Thoracic aorta (tissue), 2 donors: ENCODE measurements at places on chromosomes 2 and 18. TPM values are rescaled to one million over a fixed set of nuclear protein-coding genes. Genes with fewer than 3 reads are reported as not detected.

CNTNAP5 gene
- not detected for total RNA-seq

- DNase-seq, result no peak
- no peaks in the 10 kb centered on the region for H3K4me1 ChIP-seq
- H3K4me3 ChIP-seq, result no peak overlapping the region
- H3K27me3 ChIP-seq, result no peaks in the 10 kb centered on the region
- H3K36me3 ChIP-seq, result no peaks in the 10 kb centered on the region
- H3K27ac ChIP-seq, result no peak overlapping the region
These were observed 89.2 kb upstream of the CXCR4 start for GRCh38 chr2:136207030-136207623.

RSAD2 gene
- 11.8 TPM for total RNA-seq

GRCh38 chr2:102806250-102806837 lies 44.5 kb downstream of the TMEM182 start:
- H3K36me3 ChIP-seq, result no peaks in the 10 kb centered on the region
- DNase-seq, result peak; percentile 5
- no peak overlapping the region for H3K27ac ChIP-seq
- no peaks in the 10 kb centered on the region for H3K27me3 ChIP-seq
- peak overlapping the region; percentile 34 for H3K4me3 ChIP-seq

PLEK gene
- total RNA-seq, result 16.2 TPM

GRCh38 chr2:176780348-176780747 lies 432.2 kb upstream of the HNRNPA3 start:
- no peak overlapping the region for H3K27ac ChIP-seq
- H3K4me1 ChIP-seq, result no peaks in the 10 kb centered on the region
- H3K4me3 ChIP-seq, result no peak overlapping the region
- no peaks in the 10 kb centered on the region for H3K36me3 ChIP-seq
- no peak for DNase-seq
- H3K27me3 ChIP-seq, result no peaks in the 10 kb centered on the region

DNA sequence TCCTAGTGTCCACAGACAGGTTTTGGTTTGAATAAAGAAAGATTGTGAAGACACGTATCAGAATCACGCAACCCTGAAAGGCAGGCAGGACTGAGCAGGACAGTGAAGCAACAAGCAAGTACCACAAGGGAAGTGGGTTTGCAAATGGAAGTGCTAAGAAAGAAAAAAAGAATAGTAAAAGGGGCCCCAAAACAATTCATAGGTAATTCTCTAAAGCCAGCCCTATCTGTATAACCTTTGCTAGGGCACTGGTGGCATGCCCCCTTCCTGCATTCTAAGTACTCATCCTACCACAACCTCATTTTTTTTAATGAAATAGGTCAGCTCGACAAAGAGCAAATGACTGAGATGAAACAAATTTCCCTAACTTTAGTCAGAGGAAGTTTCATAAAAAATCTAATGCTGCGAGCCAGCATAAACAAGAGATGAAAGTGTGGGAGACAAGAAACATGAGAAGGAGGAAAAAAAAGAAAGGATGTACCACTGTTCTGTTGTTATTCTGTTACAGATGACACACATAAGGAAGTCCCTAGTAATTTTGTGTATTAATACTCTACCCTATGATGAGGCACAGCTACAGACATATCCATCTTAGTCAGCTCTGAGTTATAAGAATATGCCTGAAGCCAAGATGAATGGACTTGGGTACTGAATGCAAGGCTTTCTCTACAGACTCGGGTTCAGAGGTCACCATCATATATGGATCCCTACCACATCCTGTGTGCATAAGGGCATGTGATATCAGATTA lies 32.2 kb downstream of the IKZF2 start:
- no peaks in the 10 kb centered on the region for H3K36me3 ChIP-seq
- H3K4me1 ChIP-seq, result no peaks in the 10 kb centered on the region
- H3K27me3 ChIP-seq, result no peaks in the 10 kb centered on the region

DNA sequence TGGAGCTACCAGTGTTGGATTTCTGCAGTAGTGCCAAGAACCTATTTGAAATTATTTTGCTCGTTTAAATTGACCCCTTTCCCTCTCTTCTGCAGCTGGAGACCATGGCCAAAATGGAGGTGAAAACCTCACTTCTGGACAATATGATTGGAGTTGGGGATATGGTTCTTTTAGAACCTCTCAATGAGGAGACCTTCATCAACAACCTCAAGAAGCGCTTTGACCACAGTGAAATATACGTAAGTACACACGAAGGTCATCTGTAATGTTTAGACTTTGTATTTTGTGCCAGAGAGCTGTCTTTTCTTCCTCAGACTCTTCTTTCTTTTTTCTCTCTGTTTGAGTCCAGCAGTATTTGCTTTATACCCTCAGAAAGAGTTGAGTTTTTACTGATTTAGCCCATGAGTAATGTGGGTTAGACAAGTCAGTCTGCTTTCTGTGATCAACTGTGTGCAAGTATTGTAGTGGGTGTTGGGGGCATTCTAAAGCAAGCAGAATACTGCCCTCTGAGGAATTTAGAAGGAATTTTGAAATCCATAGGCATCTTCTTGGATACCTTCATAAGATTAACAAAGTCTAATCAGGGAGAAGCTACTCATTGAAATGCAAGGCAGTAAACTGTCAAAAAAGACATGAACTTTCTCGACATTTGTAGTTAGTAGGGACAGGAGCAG lies 31.7 kb downstream of the MYO1B start:
- H3K4me3 ChIP-seq, result no peak overlapping the region
- DNase-seq, result no peak
- H3K36me3 ChIP-seq, result peaks cover 5% of the 10 kb centered on the region
- H3K27ac ChIP-seq, result no peak overlapping the region

- H3K4me1 ChIP-seq, result no peaks in the 10 kb centered on the region
- H3K4me3 ChIP-seq, result no peak overlapping the region
- H3K27me3 ChIP-seq, result no peaks in the 10 kb centered on the region
- no peak overlapping the region for H3K27ac ChIP-seq
These were observed 26.7 kb downstream of the POLR1A start for GRCh38 chr2:86078774-86079545.

DNA sequence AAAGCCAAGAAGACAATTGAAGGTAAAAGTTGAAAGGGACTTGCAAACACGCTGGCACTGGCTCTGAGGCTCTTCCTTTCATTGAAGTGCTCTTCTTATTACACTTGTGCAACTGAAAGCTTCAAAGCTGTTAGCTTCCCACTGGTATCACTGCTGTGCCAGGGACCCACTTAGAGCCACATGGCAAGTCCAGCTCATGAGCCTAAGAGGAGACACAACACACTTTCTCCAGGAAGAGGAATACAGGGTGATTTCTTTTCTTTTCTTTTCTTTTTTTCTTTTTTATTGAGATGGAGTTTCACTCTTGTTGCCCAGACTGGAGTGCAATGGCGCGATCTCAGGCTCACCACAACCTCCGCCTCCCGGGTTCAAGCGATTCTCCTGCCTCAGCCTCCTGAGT lies 218.2 kb downstream of the ATAD2B start:
- no peaks in the 10 kb centered on the region for H3K27me3 ChIP-seq
- H3K36me3 ChIP-seq, result peaks cover 16% of the 10 kb centered on the region
- no peak overlapping the region for H3K4me3 ChIP-seq
- peaks cover 2% of the 10 kb centered on the region for H3K4me1 ChIP-seq
- DNase-seq, result no peak
- no peak overlapping the region for H3K27ac ChIP-seq

TMEM200C gene
- not detected for total RNA-seq

DNA sequence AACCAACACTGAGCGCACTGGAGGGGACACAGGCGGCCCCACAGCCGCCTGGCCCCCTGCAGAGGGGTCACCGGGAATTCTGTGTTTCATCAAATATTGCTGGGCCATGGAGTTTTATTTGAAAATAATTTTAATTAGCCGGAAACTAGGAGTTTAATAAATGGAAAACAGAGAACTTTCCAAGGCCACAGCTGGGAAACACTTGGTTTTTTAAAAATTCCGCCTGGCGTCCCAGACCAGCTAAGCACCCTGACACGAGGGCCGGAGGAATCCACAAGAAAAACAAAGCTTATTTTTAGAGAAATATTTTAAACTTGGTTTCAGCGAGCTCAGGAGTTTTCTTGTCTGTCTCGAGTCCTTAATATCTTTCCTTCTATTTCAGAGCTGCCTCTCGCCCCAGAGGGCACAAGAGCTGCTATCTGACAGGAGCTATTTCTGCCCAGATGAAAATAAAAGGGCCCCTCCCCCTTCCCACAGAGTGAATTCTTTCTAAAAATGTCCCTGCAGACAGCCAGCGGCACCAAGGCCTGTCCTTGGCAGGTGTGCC lies 8.2 kb downstream of the ZFP36L2 start:
- peaks cover 9% of the 10 kb centered on the region for H3K36me3 ChIP-seq
- no peak for DNase-seq

DNA sequence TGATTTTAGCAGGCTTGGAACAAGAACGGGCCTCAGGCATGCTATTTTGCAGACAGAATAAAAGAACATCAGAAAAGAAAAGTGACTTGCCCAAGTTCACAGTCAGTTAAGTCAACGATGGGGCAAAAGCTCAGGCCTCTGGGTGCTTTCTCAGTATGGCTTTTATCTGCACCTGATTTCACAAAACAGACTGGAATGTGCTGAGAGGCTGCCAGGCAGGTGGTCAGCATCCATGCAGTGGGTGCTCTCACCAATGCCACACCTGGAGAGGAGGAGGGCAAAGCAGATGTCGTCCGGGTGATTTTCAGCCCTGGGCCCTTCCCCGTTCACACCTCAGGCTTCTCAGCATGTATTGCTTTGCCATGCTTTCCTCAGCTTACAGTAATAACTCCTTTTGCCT lies 854.6 kb downstream of the RNF144A start:
- H3K4me3 ChIP-seq, result no peak overlapping the region
- DNase-seq, result no peak
- H3K27me3 ChIP-seq, result no peaks in the 10 kb centered on the region
- H3K27ac ChIP-seq, result no peak overlapping the region
- no peaks in the 10 kb centered on the region for H3K36me3 ChIP-seq

PKDCC gene
- 225 TPM for total RNA-seq

- no peak overlapping the region for H3K4me3 ChIP-seq
- H3K27ac ChIP-seq, result no peak overlapping the region
- H3K27me3 ChIP-seq, result no peaks in the 10 kb centered on the region
- no peaks in the 10 kb centered on the region for H3K4me1 ChIP-seq
These were observed 255.4 kb downstream of the EXOC6B start for GRCh38 chr2:72570413-72570812.

- H3K27ac ChIP-seq, result no peak overlapping the region
- no peak for DNase-seq
- H3K4me1 ChIP-seq, result no peaks in the 10 kb centered on the region
- no peaks in the 10 kb centered on the region for H3K36me3 ChIP-seq
- no peaks in the 10 kb centered on the region for H3K27me3 ChIP-seq
These were observed 10.0 kb downstream of the RNF144A start for GRCh38 chr2:6927186-6927585.

DNA sequence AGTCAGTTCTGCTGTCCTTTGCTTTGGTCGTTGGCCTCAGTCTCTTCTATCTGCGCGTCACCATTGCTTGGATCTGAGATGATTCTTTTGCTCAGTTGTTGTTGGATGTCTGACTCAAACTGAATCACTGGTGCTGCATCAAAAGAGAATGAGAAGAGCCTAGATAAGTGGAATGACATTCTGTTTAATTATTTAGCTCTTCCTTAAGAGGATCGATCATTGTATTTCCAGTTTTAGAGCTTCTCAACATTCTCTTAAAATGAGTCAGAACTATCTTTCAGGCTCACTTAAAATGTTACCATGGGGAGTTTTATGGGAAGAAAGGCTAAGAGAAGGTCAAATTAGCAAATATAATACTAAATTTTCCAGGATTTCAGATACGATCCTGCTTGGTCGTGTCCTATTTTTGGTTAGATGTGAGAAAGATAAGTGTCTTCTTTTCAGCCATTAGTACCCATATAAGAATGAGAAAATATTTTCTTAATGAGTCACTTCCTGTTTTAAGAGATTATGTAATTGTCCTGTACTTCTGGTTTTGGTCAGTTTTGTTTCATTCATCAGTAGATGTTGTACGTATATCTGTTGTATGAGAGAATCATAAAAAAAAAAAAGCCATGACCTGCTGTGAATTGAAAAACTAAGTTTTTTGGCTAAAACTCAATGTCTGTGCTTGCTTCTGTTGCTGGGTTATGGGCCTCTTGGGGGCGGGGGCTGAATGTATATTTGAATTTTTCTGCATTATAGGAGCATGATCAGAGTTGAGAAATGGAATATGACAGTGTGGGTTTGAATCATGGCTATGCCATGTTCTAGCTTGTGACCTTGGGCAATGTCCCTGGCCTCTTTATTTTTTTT lies 31.6 kb upstream of the CASP10 start:
- H3K36me3 ChIP-seq, result peaks cover 27% of the 10 kb centered on the region
- H3K27ac ChIP-seq, result peak overlapping the region; percentile 46
- H3K27me3 ChIP-seq, result no peaks in the 10 kb centered on the region
- DNase-seq, result no peak
- peaks cover 28% of the 10 kb centered on the region for H3K4me1 ChIP-seq

HOXD8 gene
- 3.9 TPM for total RNA-seq

DNA sequence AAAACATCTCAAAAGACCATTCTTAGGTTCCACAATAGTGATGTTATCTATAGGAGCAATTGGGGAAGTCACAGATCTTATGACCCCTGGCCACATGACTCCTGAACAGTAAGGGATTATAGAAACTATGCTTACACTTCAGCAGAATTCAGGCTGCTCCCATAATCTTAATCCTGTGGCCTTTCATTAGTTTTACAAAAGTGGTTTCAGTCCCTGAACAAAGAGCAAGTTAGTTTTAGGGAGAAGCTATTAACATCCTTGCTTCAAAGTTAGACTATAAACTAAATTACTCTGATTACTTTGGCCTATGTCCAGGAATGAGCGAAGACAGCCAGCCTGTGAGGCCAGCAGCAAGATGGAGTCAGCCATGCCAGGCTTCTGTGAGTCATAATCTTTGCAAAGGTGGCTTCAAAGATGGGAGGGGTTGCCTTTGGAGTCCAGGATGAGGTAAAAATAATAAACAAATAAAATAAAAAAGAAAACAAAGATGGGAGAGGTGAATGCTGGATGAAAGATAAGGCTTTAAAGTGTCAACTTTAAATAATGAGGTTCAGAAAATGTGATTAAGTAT lies 168.7 kb upstream of the NDUFV2 start:
- DNase-seq, result no peak
- H3K4me1 ChIP-seq, result no peaks in the 10 kb centered on the region
- H3K27me3 ChIP-seq, result no peaks in the 10 kb centered on the region
- H3K36me3 ChIP-seq, result no peaks in the 10 kb centered on the region
- no peak overlapping the region for H3K4me3 ChIP-seq

RAPGEF4 gene
- 9.9 TPM for total RNA-seq

SERPINB13 gene
- not detected for total RNA-seq

DNA sequence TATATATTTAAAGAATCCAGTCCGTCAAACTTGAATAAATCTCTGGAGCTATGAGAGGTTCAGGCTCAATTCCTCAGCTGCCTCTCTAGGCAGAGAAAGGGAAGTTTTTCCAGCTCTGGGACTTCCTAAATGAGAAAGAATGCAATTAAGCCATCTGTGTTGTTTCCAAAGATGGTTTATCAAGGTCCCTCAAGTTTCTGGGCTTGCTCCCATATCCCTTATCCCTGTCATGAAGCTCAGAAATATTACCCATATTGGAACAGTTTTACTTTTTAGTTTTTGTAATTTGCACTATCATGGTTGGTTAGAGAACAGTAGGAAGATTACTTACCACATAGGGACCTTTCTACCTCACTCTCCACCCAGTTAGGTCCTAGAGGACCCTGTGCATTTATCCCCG lies 1.4 kb downstream of the CNTNAP5 start:
- no peaks in the 10 kb centered on the region for H3K4me1 ChIP-seq
- H3K4me3 ChIP-seq, result no peak overlapping the region
- no peak overlapping the region for H3K27ac ChIP-seq

RGPD3 gene
- total RNA-seq, result 0.27 TPM
